Germinal center (tissue), 1 donor: ENCODE measurements at places on chromosomes 13 and 19.

- no peak for DNase-seq
These were observed 14.2 kb downstream of the SIGLEC5 start for GRCh38 chr19:51615991-51616390.

DNA sequence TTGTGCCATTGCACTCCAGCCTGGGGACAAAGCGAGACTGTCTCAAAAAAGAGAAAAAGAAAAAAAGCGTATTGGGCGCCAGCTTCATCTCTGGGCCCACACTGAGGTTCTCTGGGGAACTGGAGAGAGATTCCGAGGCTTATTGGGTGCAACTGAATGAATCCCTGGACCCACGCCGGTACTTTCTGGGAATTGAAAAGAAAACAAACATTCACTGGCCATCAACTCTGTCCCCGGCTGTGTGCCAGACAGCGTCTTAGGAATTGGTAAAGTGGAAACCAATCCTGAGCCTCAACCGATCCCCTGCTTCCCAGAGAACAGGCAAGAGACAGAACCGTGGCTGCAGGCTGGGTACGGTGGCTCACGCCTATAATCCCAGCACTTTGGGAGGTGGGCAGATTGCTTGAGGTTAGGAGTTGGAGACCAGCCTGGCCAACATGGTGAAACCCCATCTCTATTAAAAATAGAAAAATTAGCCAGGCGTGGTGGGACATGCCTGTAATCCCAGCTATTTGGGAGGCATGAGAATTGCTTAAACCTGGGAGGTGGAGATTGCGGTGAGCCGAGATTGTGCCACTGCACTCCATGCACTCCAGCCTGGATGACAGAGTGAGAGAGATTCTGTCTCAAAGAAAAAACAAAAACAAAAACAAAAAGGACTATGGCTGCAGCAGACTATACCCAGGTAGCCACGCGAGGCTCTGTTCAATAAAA is 8.6 kb downstream of the ANO8 start:
- DNase-seq = no peak

DNA sequence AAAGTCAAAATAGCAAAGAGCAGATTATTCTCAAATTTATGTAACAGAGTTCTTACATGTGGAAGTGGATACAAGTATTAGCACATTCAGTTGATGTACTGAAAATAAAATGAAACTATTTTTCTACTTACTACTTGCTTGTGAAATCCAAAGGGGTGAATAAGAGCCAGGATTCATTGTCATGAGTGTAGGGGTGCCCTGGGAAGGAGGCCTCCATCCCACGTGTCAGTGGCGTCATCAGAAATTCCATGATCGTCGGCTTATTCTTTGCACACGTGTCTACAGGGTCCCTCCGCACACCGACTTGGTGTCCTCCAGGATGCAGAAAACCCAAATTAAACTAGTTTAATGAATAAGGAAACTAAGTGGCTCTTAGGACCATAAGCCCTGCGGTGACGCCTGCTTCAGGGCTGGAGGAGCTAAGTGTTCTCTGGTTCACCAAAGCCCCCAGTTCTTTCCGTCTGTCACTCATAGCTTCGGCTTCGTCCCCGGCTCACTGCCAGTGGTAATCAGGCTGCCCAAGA is 55.5 kb downstream of the IRS2 start:
- DNase-seq = no peak

- no peak for DNase-seq
These were observed 139.6 kb downstream of the STOML3 start for GRCh38 chr13:38850868-38851626.

DNA sequence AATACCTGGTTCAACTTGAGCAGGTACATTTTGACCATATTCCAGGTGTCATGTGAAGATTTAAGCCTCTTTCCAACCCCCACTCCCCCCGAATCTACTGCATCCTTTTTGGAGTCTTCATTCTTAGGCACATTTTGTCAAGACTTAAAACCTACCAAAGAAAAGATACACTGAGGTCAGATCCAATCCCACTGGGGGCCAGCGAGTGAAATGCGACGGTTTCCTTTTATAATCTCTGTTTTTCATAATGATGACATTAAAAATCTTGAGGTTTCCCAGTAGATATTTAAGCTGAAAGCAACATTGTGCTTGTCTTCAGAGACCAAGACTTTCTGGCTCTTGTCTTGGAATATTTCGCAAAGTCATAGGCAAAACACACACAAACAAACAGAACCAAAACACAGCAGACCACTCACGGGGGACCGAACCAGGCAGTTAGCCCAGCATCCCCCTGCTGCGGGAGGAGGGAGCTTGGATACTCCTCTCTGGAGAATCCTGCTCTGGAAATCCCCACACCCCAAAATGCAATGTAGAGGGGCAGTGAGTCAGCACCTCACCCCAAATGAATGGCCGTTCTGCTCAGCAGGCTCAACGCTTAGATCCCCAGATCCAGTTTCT is 506 bp upstream of the GAS6 start:
- no peak for DNase-seq

DNA sequence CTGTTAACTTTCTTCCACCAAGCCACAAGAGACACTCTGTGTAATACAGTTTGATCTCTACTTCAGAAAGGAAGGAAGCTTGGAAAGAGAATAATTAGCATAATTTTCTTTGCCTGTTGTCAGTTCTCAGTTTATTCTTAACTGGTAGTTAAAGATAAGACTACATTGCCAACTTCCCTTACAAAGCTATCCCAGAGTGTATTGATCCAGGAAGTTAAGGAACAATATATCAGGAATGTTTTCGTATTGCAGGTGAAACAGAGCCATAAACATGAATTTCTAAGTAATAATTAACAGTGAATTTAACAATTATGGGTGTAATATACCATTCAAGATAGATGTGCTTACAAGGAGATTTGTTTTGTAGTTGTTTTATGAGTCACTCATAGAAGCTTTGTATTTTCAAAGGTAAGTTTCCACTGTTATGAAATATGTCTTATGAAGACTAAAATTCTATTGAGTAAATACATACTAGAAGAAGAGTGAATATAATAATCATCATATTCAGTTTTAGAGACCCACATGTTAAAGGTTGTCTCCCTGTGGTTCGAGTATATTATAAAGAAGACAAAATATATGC is 88.4 kb upstream of the KLF5 start:
- DNase-seq = no peak

GRCh38 chr19:10984166-10984735 is 23.4 kb downstream of the SMARCA4 start:
- no peak for DNase-seq

DNA sequence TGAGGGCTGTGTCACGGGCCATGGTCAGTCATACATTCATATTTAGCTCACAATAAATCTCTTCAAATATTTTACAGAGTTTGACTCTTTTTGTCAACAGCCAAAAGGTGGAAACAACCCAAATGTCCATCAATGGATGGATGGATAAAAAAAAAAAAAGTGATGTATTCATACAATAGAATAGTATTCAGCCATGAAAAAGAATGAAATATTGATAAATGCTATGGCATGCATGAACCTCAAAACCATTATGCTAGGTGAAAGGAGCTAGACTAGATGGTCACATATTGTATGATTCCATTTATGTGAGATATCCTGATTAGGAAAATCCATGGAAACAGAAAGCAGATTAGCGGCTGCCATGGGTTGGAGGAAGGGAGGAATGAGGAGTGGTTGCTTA is 16.2 kb downstream of the ADGRE2 start:
- DNase-seq = no peak
